Frontal cortex (tissue), 4 donors: ENCODE measurements at places on chromosomes 6 and 20. TPM values are rescaled to one million over a fixed set of nuclear protein-coding genes. Genes with fewer than 3 reads are reported as not detected.

Gene OR12D3
- total RNA-seq = not detected

Gene PRPH2
- total RNA-seq = 6.1 TPM

Gene PGM3
- total RNA-seq = 40.8 TPM

Gene TAAR5
- not detected for total RNA-seq

Gene CDC40
- total RNA-seq = 21.2 TPM

Gene RAD21L1
- total RNA-seq = under 0.01 TPM

Gene CLIC5
- total RNA-seq = 1.2 TPM

Gene B3GALT4
- total RNA-seq = 9.0 TPM

DNA sequence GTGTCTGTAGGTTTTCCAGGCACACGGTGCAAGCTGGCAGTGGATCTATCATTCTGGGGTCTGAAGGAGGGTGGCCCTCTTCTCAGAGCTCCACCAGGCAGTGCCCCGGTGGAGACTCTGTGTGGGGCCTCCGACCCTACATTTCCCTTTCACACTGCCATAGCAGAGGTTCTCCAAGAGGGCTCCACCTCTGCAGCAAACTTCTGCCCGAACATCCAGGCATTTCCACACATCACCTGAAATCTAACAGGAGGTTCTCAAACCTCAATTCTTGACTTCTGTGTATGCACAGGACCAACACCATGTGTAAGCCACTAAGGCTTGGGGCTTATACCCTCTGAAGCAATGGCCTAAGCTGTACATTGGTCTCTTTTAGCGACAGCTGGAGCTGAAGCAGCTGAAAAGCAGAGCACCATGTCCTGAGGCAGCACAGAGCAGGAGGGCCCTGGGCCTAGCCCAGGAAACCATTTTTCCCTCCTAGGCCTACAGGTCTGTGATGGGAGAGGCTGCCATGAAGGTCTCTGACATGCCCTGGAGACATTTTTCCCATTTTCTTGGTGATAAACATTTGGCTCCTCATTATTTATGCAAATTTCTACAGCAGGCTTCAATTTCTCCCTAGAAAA is 253.3 kb downstream of the ERMARD start:
- DNase-seq = no peak

DNA sequence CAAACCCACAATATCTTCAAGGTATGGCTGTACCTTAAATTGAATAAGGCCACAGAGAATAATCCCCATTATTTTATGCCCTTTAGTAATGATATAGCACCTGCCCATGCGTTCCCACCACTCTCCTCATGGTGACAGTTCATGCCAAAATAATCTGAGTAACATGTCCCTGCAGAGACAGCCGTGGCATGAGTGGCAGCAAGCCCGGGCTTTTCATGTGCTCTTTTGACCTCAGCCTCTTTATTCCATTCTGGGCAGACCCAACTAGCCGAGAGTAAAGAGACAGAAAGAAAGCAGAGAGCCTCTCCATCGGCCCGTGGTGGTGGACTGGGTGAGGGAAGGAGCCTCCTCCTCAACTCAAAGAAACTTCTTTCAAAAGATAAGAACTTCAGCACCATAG is 19.9 kb upstream of the POPDC3 start:
- DNase-seq = no peak

DNA sequence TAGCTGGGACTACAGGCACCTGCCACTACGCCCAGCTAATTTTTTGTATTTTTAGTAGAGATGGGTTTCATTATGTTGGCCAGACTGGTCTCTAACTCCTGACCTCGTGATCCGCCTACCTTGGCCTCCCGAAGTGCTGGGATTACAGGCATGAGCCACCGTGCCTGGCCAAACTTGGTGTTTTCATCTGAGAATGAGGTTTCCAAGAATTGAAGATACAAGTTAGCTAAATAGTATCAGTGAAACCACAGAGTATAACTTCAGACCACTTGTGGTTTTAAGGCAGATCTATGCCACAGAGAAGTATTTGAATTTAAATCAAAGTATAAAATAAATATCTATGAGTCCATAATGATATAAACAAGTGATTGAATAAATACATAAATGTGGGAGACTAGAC is 70.1 kb downstream of the SLC16A10 start:
- no peak for DNase-seq

DNA sequence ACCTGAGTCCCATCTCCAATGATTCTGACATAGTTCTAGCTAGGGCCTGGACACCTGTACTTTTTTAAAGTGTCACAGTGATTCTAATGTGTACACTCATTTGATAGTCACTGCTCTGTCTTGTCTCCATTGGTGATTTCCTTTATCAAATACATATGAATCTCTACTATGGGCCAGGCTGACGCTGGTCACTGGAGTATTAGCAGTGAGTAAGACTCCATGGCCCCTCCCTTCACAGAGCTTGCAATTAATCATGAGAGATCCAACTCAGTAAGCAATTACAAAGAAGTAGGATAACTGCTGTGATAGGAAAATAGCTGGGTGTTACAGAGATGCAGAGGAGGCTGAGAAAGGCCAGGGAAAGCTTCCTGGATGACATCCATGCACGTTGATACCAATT is 19.3 kb upstream of the SASH1 start:
- DNase-seq = no peak

GRCh38 chr20:10762216-10762615 is 88.4 kb upstream of the JAG1 start:
- DNase-seq = no peak

DNA sequence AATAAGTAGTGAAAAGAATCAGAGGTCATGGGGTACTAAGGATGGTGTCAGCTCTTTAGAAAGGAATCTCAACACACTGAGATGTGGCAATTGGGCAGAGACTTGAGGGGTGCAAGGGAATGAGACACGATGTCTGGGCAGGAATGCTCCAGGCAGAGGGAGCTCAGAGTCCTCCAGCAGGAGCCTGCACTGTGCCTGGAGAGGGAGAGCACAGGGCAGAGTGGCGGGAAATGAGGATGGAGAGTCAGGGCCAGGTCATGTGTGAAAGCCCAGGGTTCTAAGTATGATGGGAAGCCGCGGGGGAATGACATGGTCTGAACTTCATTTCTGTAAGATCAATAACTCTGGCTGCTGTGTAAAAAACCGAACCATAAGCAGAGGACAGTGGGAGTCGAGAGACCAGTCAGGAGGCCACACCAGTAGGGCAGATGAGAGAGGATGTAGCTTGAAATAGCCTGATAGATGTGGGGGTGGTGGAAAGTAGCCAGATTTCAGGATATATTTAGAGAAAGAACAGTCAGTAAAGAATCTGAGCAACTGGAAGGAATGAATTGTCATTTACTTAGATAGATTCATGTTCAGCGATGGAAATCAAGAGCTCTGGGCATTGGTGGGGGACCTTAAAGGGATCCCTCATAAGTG is 133.4 kb upstream of the DTNBP1 start:
- DNase-seq = no peak

DNA sequence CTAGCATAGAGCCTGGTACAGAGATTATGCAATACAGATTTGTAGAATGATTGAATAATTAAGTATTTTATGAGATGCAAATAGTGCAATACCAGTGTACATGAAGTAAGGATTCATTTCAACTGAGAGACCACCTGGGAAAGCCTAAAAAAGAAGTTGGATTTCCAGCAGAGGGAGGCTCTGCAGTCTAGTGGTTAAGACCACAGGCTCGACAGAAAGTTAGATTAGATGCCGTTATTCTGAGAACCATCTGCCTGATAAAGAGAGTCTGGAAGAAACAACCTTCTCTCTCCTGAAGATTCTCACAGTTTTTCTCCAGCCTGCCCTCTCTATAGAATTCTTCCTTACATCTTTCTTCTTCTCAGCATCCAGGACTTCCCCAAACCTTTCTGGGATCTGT is 13.6 kb upstream of the TNFRSF21 start:
- no peak for DNase-seq

GRCh38 chr6:15945593-15946159 is 183.2 kb upstream of the MYLIP start:
- DNase-seq = no peak

DNA sequence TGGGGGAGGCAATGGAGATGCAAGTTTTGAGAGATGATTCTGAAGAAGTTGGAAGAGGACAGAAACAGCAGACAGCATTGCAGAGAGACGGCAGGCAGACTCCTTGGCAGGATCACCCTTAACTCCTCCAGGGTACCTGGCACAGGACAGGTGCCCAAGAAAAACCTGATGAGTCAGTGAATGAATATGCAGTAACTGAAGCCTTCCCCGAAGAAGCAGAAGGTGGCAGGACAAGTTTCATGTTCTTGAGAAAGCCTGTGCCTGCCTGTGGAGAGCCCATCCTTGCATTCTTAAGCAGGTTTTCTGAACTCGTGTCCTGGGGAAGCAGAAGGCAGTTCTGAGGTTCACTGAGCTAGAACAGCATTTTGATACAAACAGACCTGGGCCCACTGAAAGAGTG is 79.6 kb upstream of the SASH1 start:
- no peak for DNase-seq

DNA sequence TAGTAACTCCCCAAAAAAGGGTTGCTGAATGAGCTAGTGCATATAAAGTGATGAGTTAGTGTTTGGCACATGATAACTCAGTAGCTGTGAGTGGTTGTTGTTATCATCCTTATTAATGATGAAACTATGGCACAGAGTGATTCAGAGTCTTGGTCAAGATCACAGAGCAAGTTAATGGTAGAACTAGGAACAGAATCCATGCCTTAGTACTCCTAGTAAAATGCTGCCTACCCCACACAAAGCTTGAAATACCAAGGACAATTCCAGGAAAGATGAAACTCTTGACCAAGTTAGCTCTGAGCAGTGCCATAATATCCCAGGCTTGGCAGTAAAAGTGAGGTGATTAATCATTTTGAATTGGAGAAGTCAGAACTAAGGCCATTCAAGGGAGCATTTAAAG is 109.1 kb upstream of the ENPP5 start:
- no peak for DNase-seq

GRCh38 chr6:130215526-130215925 is 7.2 kb downstream of the SAMD3 start:
- no peak for DNase-seq

DNA sequence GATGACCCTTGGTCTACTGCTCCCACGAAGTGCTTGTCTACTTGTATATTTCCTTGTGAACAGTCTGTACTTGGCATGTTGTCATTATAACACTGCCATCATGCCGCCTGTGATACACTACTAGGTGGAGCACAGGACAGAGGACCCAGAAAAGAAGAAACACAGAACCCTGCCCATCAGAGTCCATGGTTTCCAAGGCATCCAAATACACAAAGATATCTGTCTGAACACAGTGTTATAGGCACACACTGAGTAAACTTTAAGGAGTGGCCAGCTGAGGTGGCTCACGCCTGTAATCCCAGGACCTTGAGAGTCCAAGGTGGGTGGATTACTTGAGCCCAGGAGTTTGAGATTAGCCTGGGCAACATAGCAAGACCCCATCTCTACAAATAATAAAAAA is 110.5 kb upstream of the SLC2A12 start:
- no peak for DNase-seq

DNA sequence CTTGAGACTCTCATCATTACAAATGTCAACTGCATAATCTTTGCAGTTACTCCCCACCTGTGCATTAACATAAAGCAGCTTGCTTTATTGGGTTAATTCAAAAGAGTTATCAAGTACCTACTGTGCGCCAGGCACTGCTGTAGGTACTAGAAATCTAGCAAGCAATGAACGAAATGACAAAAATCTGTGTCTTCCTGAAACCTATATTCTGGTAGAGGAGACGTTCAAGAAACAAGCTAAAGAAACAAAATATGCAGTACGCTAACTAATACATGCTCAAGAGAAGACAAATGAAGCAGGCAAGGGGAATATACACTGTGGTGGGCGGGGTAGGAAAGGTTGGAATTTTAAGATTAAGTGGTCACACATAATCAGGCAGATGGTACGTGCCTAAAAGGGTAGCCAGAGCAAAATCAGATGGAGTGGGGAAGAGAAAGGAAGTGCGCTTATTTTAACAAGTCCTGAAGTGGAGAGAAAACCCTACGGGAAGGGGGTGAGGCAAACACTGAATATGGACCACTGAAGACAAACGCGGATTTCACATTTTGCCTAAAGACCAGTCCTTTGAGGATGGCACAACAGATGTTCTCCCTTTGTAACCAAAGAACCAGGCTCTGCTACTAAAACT is 1.2 kb downstream of the ELOVL2 start:
- no peak for DNase-seq

DNA sequence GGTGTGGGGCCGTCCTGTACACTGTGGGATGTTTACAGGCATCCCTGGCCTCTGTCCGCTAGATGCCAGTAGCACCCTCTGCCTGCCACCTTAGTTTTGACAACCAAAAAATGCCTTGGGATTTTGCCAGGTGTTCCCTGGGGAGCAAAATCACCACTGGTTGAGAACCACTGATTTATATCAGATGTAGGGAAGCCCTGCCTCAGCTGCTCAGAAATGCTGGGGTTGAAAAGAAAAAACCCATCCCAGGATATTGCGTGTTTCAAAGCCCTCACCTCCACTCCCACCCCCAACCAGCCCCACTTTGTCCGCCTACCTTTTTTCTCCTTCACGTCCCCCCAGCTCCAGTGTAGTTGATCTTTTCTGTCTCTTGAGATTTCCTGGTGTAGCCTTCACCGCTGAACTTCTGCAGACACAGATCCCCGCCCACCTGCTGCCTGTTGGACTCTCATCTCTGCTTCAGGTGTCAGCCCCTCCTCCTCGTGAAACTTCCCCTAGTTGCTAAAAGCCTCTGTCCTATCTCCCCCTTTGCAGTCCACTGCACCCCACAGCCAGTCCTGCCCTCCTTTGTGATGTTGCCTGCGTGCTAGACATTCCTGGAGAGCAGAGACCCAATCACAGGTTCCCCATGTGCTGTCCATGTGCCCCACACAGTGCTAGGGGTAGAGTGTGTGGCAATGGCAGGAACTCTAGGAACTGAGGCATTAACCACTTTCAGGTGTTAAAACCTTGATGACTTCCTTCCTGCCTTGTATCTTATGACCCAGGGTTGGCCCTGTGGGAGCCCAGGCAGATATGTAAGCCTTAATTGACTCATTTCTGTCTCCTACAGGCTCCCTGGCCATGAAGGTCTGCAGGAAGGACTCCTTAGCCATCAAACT is 98.9 kb downstream of the TBC1D7 start:
- DNase-seq = no peak

- no peak for DNase-seq
These were observed 316.1 kb upstream of the PRDM1 start for GRCh38 chr6:105769987-105770386.

- DNase-seq = peak; percentile 29
These were observed 3.7 kb downstream of the NRN1 start for GRCh38 chr6:6002848-6003620.

- no peak for DNase-seq
These were observed 174.0 kb upstream of the AFDN start for GRCh38 chr6:167652701-167653095.
